A549 treated with ZK216348 at 1 μM for 4 hours (cell line): ENCODE measurements at places on chromosomes 1 and 21. TPM values are rescaled to one million over a fixed set of nuclear protein-coding genes. Genes with fewer than 3 reads are reported as not detected.

TNFRSF1B gene
- 0.31 to 1.4 TPM (median 0.54 TPM) in 5 replicates for total RNA-seq

NR0B2 gene
- total RNA-seq, result not detected in 5 replicates

FNDC10 gene
- 3.9 to 9.9 TPM (median 8.5 TPM) in 5 replicates for total RNA-seq

CLCA4 gene
- not detected in 5 replicates for total RNA-seq

OSCP1 gene
- total RNA-seq, result 4.4 to 6.1 TPM (median 5.4 TPM) in 5 replicates

ACTN2 gene
- not detected in 5 replicates for total RNA-seq

DCDC2B gene
- not detected in 5 replicates for total RNA-seq

PADI6 gene
- not detected in 5 replicates for total RNA-seq

ATP6V1G3 gene
- not detected in 5 replicates for total RNA-seq

PTPRC gene
- total RNA-seq, result not detected in 5 replicates

DNAH14 gene
- 10.9 to 22.4 TPM (median 16.4 TPM) in 5 replicates for total RNA-seq

SELP gene
- not detected in 5 replicates for total RNA-seq

GBP6 gene
- total RNA-seq, result not detected in 5 replicates

FCAMR gene
- total RNA-seq, result 0.14 TPM in 1 of 5 replicates, not detected in the others

CAMK1G gene
- total RNA-seq, result 0.14 to 0.58 TPM (median 0.15 TPM) in 4 of 5 replicates, not detected in the other

OR2T29 gene
- total RNA-seq, result not detected in 5 replicates

ACOT11 gene
- total RNA-seq, result 1.3 to 2.8 TPM (median 2.2 TPM) in 5 replicates

VAV3 gene
- total RNA-seq, result 0.84 to 2.2 TPM (median 1.2 TPM) in 5 replicates

ITGB2 gene
- total RNA-seq, result 0.57 to 1.4 TPM (median 0.94 TPM) in 5 replicates

TMCO2 gene
- total RNA-seq, result not detected in 5 replicates

F13B gene
- total RNA-seq, result 0.14 to 0.38 TPM in 2 of 5 replicates, not detected in the others

EFNA3 gene
- total RNA-seq, result 5.0 to 6.2 TPM (median 5.8 TPM) in 5 replicates

KRTAP7-1 gene
- total RNA-seq, result not detected in 5 replicates

ADGRB2 gene
- 3.6 to 7.5 TPM (median 6.1 TPM) in 5 replicates for total RNA-seq
